HS-27A (cell line): ENCODE measurements at places on chromosomes 11 and 22.

DNA sequence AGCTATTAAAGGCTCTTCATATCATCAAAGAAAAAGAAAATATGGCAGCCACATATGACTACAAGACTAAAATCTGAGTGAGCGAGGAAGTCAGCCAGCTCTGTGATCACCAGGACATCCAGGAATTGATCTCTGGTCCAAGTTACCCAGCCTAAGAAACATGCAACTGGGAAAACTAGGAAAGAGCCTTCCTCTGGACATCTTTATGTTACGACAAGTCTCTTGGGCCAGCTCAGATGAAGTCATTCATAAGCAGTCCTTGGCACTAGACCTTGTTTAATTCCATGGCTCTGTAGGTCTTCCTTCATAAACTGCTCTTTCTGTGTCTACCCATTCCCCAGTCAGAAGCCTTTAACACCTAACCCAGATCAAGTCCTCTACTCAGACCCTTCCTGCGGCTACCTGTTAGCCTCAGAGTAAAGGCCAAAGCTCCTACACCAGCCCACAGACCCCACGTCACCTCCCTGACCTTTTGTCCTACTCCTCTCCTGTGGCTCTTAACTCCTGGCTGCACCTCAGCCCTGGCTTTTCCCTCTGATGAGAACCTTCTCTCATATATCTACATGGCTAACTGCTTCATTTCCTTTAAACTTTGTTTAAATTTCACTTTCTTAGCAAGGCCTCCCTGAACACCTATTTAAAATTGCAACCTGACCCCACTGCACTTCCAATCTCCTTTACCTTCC, 134.0 kb downstream of the KIF18A start:
- DNase-seq: no peak

DNA sequence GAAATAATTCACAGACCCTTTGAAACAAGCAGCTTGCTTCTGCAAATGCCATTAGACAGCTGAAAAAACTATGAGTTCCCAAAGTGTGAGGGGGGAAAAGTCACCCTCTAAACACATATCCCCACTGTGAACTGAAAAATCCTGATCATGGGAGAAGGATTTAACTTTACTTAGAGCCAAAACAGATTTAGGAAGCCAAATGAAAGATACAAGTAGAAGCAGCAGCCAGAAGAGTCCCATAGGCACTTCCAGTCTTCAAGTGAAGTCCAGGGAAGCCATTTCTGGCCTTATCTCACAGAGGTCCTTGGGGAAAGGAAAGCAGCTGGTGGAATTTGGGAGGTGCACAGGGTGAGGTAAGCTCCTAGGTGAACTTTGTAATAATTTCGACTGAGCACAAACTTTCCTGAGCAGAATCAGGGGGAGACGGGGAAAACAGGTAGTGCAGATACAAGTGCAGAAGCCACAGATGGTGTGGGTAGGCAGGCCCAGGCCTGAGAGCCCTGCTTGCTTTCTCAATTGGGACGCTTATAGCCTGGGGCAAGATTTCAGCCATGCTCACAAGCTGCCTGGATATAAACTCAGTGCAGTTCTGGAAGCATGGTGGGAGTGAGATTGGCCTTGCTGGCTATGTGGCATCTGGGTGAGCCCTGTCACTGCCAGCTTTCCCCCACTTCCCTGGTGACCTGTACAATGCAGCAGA, 44.8 kb downstream of the GAS2 start:
- no peak for DNase-seq

DNA sequence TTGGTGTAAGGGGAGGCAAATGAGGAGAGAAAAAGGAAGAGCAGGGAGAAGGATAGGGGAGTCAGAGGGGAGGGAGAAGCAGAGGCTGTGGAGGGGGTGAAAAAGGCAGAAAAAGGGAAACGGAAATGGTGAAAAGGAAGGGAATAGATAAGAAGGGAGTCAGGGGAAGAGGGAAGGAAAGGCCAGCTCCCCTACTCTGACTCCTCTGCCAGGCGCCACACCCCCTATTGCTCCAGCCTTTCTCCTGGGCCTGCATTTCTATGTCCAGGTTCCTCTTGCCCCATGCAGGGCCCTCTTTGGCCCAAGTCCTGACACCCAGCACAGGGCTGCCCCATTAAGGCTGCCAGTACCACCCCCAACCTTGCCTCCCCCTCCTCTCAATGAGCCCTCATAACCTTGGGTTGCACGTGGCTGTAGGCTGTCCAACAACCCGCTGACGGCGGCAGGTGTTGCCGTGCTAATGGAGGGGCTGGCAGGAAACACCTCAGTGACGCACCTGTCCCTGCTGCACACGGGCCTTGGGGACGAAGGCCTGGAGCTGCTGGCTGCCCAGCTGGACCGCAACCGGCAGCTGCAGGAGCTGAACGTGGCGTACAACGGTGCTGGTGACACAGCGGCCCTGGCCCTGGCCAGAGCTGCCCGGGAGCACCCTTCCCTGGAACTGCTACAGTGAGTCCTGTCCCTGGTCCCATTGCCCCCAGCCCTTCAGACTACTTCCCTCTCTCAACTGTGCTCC, 3.4 kb upstream of the NHERF4 start:
- no peak for DNase-seq

- DNase-seq: no peak
Measured at GRCh38 chr11:85965202-85965601, 103.7 kb downstream of the PICALM start.

GRCh38 chr11:64489831-64490441, 101.1 kb upstream of the SLC22A12 start:
- peak; percentile 4 for DNase-seq

- DNase-seq: no peak
Measured at GRCh38 chr11:73359930-73360742, 16.1 kb upstream of the RELT start.

GRCh38 chr11:34161812-34162492, 56.5 kb downstream of the NAT10 start:
- no peak for DNase-seq

GRCh38 chr11:74442636-74443035, 24.7 kb downstream of the KCNE3 start:
- DNase-seq: no peak

DNA sequence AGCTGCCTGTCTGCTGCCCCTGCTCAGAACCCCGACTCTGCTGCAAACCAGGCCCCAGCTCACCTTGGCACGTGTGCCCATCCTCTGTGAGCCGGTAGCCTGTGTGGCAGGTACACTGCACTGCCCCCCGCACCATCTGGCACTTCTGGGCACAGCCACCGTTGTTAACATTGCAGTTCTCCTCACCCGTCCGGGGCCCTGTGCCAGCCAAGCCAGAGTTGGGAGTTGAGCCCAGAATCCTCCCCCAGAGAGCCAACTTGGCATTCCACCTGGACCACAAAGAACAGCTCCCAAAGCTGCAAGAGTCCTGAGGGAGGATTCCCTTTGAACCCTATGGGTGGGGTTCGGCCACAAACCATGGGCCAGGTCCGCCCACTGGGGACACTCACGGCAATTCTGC, 22.5 kb downstream of the LRP4 start:
- DNase-seq: no peak

GRCh38 chr22:36564422-36565158, 35.6 kb upstream of the EIF3D start:
- no peak for DNase-seq

GRCh38 chr11:107827041-107827440, 31.5 kb downstream of the SLC35F2 start:
- no peak for DNase-seq
